ENCODE measurements at places on chromosomes 4 and X.

- no peak for DNase-seq
These were observed 69.3 kb upstream of the FAM241A start for GRCh38 chr4:112075906-112076305.

- DNase-seq, result peak; percentile 18
These were observed 63.4 kb downstream of the NFKB1 start for GRCh38 chr4:102564399-102565059.

- DNase-seq, result no peak
These were observed 86.4 kb downstream of the DHRSX start for GRCh38 chrX:2414384-2414783.

DNA sequence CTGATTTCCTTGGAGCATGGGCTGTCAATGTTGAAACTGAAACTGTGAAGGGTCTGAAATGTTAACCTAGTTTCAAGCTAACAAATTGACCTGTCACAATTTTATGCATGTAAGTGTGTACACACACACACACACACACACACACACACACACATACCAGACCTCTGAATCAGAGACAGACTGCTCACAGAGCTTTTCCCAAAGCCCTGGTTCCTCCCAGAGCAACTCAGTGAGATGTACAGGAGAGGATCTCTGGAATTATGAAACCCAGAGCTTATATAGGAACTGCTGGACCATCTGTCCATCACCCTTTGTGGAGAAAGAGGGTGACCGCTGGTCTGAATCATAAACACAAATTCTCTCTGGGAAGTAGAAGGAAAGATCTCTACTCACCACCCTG lies 228.1 kb upstream of the PRPS2 start:
- DNase-seq, result peak; percentile 11

Data from AG04450 (cell line).